ENCODE measurements at places on chromosomes 3 and 15.

- no peak for DNase-seq
Observed at GRCh38 chr15:88912500-88912921, 668 bp downstream of the MFGE8 start.

DNA sequence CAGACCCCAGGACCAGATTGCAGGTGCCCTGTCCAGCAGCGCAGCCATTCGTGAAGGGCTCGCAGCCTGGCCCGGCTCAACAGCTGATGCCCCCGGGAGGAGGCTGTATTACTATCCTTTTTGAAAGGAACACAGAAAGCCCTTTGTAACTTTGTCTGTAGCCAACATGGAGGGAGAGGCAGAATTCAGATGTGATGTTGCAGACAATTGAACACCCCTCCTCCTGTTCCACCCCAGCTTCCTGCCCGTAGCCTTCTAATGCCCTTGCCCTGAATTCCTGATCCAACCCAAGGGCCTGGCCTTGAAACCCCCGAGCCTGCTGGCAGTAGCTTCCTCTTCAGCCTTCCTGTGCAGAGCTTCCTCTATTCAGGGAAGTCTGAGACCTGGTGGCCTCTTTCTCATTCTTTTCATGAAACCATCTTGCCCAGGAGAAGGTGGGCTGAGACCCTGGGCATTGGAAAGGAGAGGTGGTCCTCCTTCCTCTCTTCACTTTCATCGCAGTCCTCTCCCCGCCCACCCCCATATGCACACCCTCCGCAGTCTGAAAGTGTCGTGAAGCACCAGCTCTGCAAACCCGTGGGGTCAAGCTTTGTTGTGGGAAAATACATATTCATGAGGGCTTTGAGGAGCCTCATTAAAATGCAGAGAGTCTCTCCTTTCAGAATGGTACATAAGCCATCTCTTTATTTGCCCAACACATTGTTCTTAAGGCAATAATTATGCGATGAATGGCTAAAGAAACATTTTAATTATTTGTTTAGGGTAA is 109.2 kb downstream of the APBA2 start:
- peak; percentile 20 for DNase-seq

- DNase-seq, result no peak
Observed at GRCh38 chr3:55480911-55481743, 6.0 kb downstream of the WNT5A start.

DNA sequence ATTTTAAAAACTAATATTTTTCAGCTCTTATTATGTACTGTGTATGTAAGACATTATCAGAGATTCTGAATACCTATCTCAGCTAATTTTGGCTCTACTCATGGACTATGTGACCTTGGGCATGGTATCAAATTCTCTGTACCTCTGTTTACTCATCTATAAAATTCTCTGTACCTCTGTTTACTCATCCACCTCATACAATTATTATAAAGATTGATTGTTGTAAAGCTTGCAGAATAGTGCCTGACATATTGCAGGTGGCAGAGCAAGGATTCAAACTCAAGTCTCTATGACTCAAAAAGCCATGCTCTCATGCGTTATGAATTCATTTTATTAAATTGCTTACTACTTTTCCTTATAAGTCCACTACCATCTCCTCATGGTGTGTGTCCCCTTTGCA is 151.9 kb upstream of the ARL6 start:
- no peak for DNase-seq

DNA sequence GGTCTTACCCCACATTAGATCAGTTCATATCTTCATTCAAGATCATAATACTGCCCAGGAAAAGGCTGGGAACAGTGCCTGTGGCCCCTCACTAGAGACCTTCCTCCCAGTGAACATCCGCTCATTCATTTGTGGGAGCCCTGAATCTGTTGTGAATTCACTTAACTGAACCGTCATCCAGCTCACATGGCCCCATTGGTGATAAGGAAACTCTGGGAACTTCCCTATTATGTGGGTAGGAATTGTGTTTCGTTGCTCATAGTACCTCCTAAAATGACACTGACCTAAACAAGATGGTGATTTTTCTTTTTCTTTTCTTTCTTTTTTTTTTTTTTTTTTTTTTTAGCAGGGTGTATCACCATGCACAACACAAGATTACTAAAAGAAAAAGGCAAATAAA is 6.8 kb upstream of the MESP2 start:
- peak; percentile 82 for DNase-seq

- peak; percentile 6 for DNase-seq
Observed at GRCh38 chr15:57747206-57747896, 40.8 kb downstream of the POLR2M start.

DNA sequence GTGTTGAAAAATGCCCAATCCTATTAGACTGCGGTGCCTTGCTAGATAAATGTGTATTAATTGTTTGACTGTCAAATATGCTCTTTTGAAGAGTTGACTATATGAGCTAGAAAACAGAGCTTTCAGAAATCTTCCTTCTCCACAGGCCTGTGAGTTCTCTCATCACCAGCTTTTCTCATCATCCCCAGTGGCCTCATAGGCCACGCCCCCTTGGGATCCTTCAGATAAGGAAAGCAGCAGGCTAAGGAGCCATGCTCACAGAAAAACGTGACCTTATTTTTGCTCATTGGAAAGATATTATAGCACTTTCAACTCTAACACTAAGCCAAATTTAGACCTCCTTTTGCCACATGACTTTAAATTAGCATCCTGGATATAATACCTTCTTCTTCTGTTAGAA is 514.4 kb upstream of the ARRDC4 start:
- DNase-seq, result no peak

- DNase-seq, result no peak
Observed at GRCh38 chr3:162348912-162349311, 852.3 kb downstream of the OTOL1 start.

- DNase-seq, result no peak
Observed at GRCh38 chr3:70298385-70298784, 14.1 kb downstream of the MDFIC2 start.

- DNase-seq, result peak; percentile 43
Observed at GRCh38 chr15:99477791-99478471, 87.9 kb upstream of the MEF2A start.

DNA sequence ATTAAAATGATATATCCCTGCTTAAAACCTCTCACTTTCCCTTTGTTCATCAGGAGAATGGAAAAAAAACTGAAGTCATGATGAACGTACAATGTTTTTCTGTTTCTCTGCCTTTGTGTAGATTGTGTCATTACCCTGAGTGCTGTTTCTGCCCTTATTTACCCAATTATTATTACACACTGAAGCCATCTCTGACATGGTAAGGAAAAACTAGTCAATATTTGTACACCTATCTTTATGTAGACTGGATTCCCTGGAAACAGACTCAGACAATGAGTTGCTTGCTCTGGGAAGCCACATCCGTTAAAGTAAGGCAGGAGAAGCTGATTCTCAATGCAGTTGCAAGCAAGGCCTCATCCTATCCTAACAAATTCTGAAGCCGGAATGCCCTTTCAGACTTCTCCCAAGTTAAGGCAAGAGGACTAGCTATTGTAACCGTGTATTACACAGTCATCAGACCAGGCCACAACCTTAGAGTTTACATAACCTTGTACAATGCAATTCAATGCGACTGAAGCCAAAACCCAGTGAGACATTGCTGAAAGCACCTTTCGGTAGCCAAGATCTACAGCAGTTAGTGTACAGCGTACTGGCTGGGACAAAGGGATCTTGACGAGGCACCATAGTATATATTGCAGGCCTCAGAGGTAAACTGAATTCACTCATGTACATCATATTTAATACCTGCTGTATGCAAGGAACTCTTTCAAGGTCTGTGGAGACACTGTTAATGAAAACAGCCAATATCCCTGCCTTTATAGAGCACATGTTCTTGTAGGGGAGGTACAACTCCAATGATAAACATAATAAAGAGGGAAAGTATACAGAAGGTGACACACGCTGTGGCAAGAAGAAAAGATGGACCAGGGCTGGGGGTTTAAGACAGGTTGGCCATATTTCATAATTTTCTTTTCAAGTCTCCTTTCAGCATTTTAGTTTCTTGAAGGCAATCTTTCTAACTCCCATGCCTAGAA is 1040.8 kb upstream of the SEMA6D start:
- DNase-seq, result no peak

DNA sequence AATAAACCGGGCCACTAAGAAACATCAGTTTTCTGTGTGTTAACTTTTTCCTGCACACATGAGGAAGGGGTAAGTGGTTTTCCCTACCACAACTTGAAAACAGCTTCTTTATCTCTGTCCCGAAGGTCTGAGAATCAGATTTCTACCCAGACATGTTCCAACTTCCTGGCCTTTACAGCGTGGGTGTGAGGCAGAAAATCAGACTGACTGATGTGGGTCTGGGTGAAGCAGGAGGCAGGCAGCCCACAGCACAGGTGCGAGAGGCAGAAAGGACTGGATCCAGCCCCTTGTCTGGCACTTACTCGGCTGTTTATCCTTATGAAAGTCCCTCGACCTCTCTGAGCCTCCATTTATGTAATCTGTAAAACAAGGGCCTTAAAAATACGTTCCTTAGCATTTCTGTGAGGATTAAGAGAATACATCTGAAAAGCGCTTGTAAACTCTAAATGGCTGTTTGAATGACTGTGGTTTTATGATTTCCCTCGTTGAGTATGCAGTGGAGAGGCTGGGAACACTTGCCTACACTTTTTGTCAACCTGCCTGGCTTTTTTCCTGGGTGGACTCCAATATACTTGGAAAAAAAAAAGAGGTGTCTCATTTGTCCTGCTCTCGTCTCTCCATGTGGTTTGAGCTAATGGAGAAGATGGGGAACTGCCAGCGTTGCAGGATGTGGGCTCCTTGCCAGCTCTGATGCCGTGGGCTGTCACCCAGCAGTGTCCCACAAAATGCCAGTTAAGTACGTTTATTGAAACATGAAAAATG is 3.1 kb downstream of the AGBL1 start:
- DNase-seq, result no peak

- DNase-seq, result no peak
Observed at GRCh38 chr3:32401126-32401525, 9.5 kb downstream of the CMTM7 start.

DNA sequence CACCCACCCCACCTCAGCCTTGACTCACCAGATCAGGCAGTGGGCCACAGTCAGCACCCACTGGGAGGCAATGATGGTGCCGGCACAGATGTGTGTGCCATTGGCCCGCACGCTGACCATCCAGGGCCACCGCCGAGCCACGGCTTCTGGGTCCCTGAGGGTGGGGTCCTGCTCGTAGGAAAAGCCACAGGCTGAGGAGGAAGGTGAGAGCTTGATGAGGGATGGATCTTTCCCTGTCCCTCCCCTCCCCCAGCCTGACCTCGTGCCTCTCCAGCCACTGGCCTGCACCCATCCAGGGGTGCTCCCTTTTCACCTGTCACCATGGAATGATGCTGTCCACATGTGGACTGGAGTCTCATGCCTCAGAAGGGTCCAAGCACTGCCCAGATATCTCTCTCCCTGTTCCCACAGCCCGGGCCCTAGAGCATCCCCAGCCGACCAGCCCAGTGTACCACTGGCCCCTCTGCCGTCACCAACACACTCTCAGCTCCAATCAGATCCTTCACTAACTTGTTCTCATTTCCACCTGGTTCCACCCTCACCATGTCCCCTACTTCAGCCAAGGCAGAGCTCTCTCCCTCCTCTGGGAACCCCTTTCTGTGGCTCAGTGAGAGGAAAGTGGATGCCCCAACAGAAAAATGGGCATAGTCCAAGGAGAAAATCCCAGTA is 2.0 kb downstream of the PRSS50 start:
- no peak for DNase-seq

GRCh38 chr15:59274126-59274970 is 67.7 kb downstream of the LDHAL6B start:
- DNase-seq, result peak; percentile 69

Measured in inflammatory macrophage treated with lipopolysaccharide for 1 hour (primary cell).